Dermis blood vessel endothelial cell (primary cell): ENCODE measurements at places on chromosomes 4 and X. TPM values are rescaled to one million over a fixed set of nuclear protein-coding genes. Genes with fewer than 3 reads are reported as not detected.

DNA sequence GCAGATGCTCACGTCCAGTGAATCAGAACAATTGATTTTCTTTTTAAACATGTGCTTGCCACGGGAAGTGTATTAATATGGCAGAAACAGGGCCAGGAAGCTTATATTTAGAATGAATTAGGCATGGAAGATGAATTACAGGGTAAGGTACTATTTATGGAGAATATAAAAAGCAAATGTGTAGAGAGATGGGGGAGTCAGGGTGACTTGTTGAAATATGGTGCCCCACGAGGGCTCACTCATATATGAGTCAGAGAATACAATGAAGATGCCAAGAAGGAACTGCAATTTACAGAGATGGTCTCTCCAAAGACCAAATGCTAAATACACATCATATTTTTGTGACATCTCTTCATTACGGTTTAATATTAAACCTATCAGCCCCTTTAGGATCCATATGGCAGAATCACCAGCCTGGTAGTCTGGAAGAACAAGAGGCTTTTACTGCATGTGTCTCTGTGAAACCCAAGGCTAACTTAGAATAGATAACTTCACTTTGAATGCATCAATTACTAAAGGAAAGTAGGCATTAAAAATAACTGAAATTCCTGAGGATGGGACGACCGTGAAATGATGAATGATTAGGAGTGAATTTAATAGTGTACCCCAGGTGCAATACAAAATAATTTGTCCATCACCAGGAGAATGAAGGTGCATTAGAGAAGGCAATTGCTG lies 385.3 kb downstream of the ARHGAP24 start:
- DNase-seq, result peak; percentile 52

DNA sequence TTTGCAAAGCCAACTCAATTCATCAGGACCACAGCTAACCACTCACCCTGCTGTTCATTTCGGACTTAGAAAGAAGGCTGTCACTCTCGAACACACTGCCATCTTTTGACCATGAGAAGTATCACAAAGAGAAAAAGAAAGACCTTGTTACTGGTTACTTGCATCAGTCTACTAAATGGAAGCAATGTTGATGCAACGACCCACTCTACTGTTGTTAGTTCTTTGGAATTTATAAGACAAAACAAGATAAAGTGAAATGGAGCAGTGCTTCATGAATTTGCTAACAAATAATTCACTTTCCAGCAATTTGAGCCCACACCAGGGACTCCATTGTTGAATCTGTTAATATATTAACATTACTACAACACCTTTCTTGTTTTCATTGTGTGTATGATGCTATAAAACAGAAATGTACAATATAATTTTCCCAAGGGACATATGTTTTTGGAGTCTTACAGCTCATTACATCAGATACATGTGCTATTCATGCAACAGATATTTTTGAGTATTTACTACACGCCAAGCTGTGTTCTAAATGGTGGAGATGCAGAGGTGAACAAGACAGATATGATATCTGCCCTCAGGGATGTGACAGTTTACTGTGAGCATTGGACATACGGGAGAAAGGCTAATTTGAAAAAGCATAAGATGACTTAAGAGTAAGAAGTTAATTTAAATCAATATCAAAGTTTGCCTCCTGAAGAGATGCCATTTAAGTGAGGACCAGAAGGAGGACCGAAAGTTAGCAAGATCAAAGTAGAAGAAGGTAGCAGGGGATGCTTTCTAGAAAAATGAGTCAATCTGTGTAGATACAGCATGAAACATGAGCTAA lies 87.2 kb downstream of the AREG start:
- DNase-seq, result peak; percentile 93

IDUA gene
- 14.1 and 19.6 TPM in 2 replicates for total RNA-seq

DNA sequence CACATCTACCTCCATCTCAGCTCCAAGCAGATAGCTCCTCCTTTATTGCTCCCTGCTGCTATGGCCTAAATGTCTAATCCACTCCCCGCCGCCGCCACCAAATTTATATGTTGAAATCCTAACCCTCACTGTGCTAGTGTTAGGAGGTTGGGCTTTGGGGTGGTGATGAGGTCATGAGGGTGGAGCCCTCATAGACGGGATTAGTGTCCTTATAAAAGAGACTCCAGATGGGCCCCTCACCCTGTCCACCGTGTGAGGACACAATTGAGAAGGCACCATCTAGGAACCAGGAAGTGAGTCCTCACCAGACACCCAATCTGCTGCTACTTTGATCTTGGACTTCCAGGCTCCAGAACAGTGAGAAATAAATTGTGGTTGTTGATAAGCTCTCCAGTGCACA lies 13.6 kb upstream of the TBC1D14 start:
- DNase-seq, result no peak

FAT4 gene
- total RNA-seq, result 69.6 and 120 TPM in 2 replicates

MAP9 gene
- 0.17 and 0.19 TPM in 2 replicates for total RNA-seq

DNA sequence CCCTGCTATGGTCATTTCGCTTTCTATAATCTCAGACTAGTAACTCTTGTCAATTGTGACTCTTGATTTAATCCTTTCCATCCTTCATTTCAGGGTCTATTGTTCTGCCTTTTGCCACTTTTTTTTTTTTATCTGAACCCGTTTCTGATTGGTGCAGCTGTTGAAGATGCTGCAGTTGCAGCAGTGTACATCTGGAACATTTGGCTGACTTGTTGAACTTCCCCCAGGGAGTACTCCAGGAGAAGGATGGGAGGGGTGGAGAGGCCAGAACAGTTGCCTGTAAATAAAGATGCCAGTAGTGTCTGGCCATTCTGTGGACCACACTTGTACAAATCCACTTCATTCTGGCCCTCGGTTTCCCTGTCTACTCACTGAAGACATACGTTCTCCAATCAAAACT lies 1.0 kb upstream of the EDA start:
- DNase-seq, result no peak

DNA sequence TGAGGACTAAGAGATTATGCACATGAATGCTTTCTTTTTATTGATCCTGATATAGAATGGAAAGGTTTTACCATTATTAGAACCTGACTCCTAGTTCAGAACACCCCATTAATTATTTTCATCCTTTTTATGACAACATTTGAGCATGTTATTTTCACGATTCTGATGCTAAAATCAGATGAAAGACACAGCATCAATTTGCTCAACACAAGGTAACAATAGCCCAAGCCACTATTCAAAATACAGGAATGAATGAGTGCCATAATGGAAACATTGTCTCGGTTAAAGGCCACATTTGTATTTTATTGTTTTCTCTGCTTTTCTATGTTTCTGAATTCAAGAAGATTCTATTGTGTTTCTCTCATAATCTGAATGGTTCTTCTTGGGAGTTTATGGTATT lies 126.3 kb upstream of the POF1B start:
- no peak for DNase-seq

DNA sequence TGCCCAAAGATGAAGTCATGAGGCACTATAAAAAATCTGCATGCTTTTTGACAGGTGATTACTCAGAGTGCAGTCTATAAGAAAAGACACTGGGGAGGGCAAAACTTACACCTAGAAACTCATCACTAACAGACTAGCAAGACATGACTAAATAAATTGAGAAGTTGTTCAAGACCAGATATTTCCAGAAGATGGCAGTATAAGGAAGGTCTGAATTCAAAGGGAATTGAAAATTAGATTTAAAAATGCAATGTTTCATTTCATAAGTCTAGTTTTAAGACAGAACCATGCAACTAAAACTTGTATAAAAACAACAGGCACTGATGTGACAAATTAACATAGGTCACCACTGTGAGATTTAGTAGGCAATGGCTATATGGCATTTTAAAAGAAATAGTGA lies 232.5 kb upstream of the POF1B start:
- peak; percentile 23 for DNase-seq

DNA sequence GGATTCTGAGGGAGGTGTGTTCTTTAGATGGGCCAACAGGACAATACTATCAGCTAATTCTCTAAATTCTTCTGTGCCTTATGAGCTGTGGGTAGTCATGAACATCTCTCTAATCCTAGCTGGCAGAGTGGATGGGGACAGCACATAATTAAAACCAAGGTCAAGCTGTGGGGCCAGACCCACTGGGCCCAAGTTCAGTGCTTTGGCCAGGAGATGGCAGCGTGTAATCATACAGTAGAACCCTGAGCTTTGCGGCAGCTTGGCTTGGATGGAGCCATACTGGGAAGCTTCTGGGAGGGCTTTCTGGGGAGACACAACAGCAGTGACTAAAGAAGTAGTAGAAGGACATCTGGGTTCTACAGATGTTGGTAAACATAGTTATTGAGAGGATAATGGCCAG lies 140.3 kb upstream of the CXCL13 start:
- peak; percentile 12 for DNase-seq

GRCh38 chrX:115583496-115584004 lies 22.6 kb downstream of the PLS3 start:
- peak; percentile 28 for DNase-seq

- DNase-seq, result no peak
These were observed 40.6 kb downstream of the ABLIM2 start for GRCh38 chr4:8118035-8118434.

CLDN22 gene
- total RNA-seq, result not detected in 2 replicates

EBP gene
- total RNA-seq, result 118 and 126 TPM in 2 replicates

TMPRSS11E gene
- total RNA-seq, result not detected in 2 replicates

AKAP4 gene
- total RNA-seq, result not detected in 2 replicates

DNA sequence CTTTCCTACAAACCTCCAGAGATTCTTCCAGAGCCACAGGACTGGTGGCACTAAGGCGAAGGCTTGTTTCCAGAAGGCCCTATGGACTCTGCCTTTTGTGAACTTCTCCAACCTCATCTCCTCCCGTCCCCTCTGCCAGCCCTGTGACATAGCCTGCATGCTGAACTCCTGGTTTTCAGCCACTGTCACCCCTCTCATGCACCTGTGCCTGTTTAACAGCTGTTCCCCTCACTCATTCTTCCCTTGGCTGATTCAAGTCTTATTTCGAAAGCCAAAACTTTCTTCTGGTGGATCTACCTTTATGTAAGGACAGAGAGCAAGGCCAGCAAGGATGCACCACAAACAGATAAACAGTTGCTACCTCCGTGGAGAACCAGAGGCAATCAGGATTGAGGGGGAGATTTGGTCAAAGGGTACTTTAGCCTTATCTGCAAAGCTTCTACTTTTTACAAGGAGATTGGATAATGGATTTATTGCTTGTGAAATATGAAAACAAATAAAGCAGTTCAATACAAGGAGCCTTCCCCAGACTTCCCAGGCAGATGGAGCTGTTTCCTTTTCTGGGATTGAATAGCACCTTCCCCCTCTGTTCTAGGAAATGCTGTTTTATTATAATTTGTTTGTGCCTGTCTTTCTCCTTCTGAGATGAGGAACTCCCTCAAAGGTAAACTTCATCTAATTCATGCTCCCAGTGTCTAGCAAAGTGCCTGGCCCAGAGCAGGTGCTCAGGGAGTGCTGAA lies 5.7 kb downstream of the CITED1 start:
- DNase-seq, result no peak

GRCh38 chr4:183343730-183344129 lies 21.5 kb upstream of the CLDN24 start:
- no peak for DNase-seq

- no peak for DNase-seq
These were observed 459.5 kb downstream of the ANKRD50 start for GRCh38 chr4:124253080-124253479.

LRCH2 gene
- total RNA-seq, result 9.2 and 12.6 TPM in 2 replicates

DNA sequence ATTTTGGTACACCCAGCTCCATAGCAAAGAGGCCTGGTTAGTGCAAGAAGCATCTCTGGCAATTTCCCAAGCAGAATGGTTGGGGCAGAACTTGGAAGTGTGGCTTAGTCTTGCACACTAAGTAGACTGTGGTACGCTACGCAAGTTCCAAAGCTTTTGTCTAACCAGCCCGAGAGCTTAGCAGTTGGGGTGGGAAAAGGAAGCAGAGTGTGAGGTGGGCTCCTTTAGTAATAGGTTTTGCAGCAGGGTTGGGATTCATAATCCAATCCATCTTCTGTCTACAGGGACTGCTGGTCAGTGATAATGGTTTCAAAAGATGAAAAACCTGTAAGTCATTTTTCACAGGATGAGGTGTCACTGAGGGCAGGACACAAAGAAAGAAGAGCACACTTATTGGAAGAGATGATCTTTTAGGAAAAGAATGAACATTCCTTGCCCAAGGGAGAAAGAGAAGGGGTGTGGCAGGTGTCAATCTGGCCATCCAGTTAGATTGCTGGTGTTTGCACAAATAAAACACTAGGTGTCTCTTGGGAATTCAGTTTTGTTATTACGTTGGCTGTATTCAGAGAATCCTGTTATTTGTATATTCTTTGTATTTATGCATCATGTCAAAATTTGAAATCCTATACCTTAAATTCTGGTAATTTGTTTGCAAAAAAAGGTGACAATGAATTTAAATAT lies 244.3 kb downstream of the GPAT3 start:
- no peak for DNase-seq

- DNase-seq, result no peak
These were observed 235.3 kb downstream of the TACR3 start for GRCh38 chr4:103484521-103484920.

TXK gene
- 0.17 and 0.23 TPM in 2 replicates for total RNA-seq

GRCh38 chr4:3234171-3235029 lies 14.6 kb upstream of the MSANTD1 start:
- no peak for DNase-seq

- no peak for DNase-seq
These were observed 6.1 kb downstream of the ARSJ start for GRCh38 chr4:113973345-113973744.

- DNase-seq, result no peak
These were observed 67.9 kb downstream of the FAM47C start for GRCh38 chrX:37075892-37076595.

- no peak for DNase-seq
These were observed 45.9 kb downstream of the USP11 start for GRCh38 chrX:47278691-47279090.

GRCh38 chrX:2632533-2633504 lies 58.3 kb upstream of the CD99 start:
- DNase-seq, result no peak

TLR10 gene
- total RNA-seq, result not detected in 2 replicates

GRCh38 chr4:86443495-86443894 lies 83.6 kb upstream of the MAPK10 start:
- DNase-seq, result no peak

AMTN gene
- not detected in 2 replicates for total RNA-seq

GRCh38 chr4:6178757-6179156 lies 21.6 kb downstream of the JAKMIP1 start:
- no peak for DNase-seq

ADGRL3 gene
- total RNA-seq, result under 0.01 and 0.05 TPM in 2 replicates

DNA sequence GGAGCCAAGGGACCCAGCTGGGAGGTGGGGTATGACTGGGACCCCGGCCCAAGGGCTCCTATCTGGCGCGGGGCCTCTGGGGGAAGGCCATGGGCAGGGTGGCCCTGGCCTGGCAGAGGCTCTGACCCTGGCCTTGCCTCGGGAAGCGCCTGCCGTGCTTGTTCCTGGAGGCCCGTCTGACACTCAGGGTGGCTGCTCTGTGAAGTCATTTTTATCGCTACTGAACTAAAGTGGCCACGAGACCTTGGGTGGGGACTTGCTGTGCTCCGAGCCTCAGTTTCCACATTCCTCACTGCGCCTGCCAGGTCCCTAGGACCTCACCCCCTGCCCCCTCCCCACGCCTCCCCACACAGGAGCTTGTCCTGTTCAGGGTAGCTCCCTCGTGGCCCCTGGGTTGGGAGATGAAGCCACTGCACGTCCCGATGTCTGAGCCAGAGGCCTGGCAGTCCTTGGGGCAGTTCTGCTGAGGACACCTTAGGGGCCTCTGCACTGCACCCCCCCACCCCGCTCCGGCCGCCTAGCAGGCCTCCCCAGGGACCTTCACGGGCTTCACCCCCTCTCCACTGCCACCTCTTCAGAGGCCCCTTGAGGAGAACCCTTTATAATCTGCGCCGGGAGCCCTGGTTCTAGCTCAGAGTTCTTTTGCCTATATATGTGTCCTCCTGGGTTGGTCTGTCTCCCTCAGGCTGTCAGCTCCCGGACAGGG lies 639 bp upstream of the SORCS2 start:
- no peak for DNase-seq

- no peak for DNase-seq
These were observed 8.5 kb downstream of the SORCS2 start for GRCh38 chr4:7200801-7201200.
